M059J (cell line): ENCODE measurements at places on chromosomes 4 and X. TPM values are rescaled to one million over a fixed set of nuclear protein-coding genes. Genes with fewer than 3 reads are reported as not detected.

DNA sequence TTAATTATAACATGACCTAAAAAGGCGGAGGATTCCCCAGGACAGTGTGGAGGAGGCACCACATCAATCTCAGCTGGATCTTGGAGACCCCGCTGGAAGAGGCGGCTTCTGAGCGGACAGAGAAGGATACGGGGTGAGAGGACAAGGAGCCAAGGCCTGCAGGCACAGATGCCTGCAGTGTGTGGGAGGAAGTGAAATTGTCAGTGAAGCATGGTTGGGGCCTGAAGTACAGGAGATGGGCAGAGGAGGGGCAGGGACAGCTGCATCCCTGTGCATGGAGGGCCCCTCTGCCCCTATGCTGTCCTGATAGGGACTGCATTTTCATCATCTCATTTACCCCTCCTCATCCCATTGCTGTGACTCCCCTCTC is 1.7 kb upstream of the SLC2A9 start:
- DNase-seq = no peak

DNA sequence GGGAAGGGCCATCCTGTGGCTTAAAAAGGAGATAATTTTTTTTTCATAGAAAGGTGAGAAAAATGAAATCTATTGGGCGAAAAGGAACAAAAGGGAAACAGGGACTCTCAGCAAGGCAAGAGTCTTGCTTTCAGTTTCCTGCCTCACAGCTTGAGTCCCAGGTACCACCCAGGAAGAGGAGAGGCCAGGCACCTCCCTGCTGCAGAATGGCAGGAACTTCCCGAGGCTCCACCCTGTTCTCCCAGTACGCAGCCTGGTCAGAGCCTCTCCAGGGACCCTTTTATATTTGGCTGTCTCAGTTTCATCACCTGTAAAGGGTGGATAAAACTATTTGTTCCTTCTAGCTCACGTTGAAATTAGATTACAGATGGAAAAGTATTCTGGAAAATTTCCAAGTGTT is 33.8 kb downstream of the UCHL1 start:
- no peak for DNase-seq

GRCh38 chr4:48360285-48361011 is 19.1 kb downstream of the SLAIN2 start:
- peak; percentile 87 for DNase-seq

GRCh38 chr4:11028334-11028733 is 343.8 kb upstream of the CLNK start:
- DNase-seq = no peak

DNA sequence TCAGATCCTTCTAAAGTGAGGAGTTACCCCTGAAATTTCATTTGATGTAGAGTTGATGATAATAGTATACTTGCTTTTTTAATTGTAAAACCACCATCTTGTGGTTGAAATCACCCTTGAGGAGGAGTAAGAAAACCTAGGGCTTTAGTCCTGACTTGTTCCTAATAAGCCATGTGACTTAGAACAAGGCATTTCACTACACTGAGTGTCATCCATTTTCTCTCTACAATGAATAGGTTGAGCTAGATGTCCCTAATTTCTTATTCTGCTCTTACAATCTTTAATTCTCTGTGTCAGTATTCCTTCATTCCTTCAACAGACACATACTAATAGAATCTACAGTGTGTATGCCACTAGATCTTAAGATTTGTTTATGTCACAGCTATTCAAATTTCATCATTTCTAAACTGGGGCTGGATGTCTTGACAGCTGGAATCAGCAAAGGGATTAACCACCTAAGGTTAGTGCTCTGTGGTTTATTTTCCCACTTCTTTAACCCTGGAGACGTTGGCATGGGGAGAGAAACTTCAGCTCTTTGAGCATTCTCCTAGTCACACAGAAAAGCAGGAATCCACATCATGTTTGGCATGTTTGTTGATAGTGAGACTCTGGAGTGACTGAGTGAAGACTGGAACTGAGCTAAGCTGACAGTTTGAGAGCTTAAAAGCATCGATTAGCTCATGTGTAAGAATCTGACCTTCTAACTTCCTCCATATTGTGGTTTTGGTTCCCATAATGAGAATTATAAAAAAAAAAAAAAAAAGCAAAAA is 246.3 kb downstream of the NDST4 start:
- DNase-seq = no peak

GRCh38 chr4:3388471-3389232 is 53.1 kb upstream of the HGFAC start:
- peak; percentile 95 for DNase-seq

DNA sequence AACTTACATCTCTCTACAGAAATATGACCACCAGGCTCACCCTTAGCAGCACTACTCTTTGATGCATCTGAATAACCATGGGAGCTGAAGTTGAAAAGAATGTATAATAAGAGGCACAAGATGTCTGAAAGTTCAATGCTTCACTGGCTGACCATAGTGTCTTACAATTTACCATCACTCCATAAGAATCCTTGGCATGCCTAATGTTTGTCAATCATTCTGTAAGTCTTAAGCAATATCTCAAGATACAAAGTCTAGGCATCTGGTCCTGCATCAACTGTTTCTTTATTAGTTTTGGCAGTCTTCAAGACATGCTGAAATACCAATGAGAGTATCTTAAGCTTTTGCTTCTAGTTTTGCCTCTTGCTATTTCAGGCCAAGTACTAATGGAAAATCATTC is 755.5 kb downstream of the STIM2 start:
- DNase-seq = no peak

The CFAP299 gene
- not detected in 2 replicates for total RNA-seq

The GPR50 gene
- total RNA-seq = not detected in 2 replicates

The FAM9C gene
- not detected in 2 replicates for total RNA-seq

The EXOC1L gene
- not detected in 2 replicates for total RNA-seq
